ENCODE measurements at places on chromosomes 11 and 22.

- DNase-seq = no peak
These were observed 172.6 kb upstream of the LUZP2 start for GRCh38 chr11:24324211-24324610.

- DNase-seq = no peak
These were observed 5.2 kb upstream of the C22orf42 start for GRCh38 chr22:32164075-32164860.

DNA sequence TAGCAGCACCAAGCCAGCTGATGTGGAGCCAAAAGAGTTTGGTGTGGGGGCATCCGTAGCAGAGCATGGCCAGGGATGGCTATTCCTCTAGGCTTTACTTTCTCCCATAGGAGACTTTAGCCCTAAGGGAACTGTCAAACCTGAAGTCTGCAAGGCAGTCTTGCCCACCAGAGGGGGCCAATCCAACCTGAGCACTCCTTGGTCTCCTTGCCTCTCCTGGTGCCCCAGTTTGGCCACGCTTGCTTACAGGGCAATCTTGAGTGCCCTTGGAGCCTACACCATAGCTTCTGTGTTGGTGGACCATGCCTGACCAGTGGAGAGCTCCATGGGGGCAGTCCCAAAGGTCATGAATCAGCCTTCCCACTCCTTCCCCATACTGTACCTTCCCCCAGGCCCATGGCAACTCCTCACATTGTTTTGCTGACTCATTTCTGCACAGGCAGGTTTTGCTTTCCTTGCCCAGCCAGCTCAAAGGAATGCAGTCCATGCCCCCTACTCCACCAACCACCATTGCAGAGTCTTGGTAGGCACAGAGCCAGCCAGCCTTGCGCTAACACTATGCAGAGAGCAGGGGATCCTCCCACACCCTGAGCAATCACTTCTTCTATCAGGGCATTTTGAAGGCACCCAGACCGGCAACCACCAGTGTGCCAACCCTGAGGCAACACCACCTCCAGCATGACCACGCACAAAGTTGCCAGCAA lies 1421.2 kb upstream of the RAG2 start:
- no peak for DNase-seq

DNA sequence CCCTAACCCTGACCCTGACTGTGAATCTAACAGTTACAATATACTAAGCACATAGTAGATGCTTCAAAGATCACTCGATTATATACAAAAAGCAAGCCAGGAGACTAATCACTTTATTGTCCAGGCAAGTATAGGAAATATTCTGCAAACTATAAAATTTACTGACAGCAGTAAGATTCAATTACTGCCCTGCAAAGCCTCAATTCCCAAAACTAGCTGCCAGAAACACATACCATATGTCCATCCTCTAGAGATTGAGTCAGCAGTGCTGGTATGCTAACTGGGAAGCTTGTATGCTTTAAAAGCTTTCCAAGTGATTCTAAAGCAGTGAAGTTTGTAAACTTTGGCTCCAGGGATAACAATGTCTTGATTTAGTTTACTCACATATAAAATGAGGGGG lies 26.1 kb downstream of the CSTF3 start:
- no peak for DNase-seq

GRCh38 chr11:92830377-92831155 lies 138.9 kb upstream of the MTNR1B start:
- DNase-seq = no peak

DNA sequence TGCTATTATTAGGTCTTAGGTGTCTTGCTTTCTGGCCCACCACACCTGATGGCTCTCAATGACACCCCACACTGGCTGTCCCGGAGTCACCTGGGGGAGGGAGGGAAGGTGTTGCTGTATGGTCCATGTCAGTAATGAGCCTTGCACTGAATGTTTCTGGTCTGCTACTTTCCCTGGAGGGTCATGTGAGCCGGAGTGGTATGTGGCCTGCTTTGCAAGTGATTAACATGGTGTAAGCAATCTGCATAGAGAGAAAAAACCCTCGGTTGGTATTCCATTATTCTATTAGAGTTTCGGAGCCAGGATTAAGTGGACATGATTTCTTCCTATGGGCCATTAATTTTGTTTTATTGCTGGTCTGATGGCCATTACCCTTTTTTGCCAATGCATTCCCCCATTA lies 63.9 kb downstream of the PKNOX2 start:
- DNase-seq = no peak

DNA sequence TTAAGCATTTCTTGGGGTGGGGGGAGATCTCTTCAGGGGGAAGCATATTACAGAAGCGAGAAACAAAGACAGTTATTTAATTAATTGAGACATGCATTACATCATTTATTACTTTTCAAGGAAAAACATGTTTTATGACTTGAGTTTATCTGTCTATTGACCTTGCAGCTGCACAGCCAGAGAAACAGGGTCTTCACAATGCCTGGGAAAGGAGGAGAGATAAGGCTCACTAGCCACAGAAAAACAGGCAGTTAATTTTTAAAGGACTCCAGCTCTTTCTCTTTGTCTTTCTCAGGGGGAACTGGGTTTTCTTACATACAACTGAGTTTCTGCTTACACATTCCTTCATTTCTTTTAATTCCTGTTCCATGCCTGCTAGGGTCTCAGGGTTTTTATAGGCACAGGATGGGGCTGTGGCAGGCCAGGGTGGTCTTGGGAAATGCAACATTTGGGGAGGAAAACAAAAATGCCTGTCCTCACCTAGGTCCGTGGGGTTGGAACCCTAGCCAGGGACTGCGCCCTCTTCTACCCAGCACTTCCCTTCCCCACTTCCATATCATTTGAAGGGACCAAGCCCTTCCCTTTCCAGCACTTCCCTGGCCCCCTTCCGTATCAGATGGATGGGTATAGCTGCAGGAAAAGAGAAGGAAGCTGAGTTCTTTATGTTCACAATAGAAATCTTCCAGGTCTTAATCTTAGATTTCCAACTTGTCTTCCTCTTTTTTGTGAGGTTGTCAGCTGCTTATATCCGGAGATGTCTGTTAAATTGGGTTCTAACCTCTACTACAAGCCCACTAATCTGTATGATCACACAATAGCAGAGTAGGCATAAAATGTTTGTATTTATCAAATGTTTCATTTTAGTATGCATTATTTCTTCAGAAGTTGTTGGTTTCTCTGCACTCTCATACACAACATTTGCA lies 38.3 kb downstream of the BIRC2 start:
- no peak for DNase-seq
